ENCODE measurements at places on chromosomes 12 and 14.

DNA sequence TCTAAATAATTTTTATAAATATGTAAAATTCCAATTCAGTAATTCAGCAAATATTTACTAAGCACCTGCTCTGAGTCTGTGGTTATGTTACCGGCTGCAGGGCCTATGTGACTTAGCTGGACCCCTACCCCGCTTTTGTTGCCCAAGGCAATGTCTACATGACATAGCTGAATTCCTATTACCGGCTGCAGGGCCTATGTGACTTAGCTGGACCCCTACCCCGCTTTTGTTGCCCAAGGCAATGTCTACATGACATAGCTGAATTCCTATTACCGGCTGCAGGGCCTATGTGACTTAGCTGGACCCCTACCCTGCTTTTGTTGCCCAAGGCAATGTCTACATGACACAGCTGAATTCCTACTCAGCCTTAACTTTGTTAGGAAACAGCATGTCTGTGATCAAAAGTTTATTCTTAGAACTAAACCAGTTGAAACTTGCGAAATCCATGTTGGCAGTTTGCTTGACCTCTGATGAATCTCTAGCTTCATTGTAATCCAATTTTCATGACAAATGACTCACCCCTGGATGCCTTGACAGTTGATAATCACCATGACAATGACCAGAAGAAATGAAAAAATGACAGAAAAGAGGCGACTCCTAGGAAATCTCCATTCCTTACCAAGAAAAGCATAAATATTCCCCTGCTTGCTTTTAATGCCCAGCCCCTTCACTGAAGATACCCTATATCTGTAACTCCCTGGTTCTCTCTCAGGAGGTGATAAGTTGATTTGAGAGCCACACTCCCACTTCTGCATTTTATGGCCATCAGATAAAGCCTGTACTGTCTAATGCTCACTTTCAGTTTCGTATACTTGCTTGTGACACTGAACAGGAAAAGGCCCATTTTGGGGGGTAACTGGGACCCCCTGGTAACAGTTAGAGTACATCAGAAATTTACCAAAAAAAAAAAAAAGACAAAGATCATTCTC is 148.4 kb upstream of the SYT10 start:
- no peak for DNase-seq

- no peak for DNase-seq
Measured at GRCh38 chr14:88825503-88825902, 1.1 kb downstream of the TTC8 start.

DNA sequence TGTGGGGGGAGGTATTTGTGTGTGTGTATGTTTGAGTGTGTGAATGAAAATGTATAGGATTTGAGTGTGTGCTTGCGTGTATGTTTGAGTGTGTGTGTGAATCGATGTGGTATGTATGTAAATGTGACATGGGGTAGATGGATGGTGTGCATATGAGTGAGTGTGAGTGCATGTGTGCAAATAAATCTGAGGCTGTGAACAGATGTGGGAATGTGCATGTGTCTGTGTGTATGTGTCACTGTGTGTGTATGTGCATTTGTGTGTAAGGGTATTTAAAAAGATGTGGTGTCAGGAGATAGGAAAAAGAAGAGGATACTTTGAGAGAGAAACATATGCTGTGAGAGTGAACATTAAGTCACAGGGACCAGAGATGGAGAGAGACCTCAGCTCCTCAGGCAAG is 539.6 kb downstream of the MED13L start:
- no peak for DNase-seq

DNA sequence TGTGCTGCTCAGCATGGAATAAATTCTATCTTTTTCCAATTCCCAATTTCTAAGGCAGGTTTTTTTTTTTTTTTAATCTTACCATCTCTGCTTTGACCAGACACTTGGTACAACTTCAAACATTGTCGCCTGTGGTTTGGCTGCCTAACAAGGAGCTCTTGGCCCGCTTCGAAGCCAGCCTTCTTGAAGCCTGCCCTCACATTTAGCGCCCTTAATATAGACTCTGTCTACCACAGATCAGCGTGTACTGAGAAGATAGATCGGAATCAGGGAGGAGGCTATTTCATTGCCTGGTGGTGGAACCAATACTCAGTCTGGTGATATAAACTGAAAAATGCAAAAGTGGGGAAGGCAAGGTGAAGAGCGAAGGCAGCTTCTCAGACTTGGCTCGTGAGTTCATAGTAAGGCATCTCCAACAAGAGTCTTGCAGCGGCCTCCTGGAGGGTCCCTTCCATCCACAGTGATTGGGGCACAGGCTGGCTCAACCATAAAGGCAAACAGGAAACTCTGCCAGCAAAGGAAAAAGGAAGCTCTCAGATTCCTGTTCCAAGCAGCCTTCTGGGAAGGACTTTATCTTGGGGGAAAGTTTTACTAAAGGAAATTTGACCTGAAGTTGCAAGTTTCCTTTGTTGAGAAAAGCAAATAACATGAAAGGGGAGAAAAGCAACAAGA is 103.2 kb upstream of the BCL2L14 start:
- no peak for DNase-seq

DNA sequence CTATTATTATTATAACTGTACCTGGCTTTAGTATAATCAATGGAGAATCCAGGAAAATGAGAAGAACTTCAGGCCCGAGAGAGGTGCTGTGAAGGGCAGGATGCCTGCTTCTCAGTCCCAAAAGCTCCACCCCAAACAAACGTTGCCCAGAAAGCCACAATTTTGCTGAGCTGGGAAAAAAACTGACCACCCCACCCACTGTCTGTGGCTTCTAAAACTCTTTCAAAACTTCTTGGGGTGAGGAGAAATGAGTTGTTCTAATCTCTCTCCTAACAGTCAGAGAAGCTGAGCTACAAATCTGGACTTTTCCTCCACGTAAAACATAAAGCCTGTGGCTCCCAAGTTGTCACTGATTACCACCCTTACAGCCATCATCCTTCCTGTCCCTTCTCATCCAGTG is 13.4 kb downstream of the VDR start:
- DNase-seq = peak; percentile 17

GRCh38 chr12:67286257-67286656 is 17.1 kb downstream of the CAND1 start:
- no peak for DNase-seq

DNA sequence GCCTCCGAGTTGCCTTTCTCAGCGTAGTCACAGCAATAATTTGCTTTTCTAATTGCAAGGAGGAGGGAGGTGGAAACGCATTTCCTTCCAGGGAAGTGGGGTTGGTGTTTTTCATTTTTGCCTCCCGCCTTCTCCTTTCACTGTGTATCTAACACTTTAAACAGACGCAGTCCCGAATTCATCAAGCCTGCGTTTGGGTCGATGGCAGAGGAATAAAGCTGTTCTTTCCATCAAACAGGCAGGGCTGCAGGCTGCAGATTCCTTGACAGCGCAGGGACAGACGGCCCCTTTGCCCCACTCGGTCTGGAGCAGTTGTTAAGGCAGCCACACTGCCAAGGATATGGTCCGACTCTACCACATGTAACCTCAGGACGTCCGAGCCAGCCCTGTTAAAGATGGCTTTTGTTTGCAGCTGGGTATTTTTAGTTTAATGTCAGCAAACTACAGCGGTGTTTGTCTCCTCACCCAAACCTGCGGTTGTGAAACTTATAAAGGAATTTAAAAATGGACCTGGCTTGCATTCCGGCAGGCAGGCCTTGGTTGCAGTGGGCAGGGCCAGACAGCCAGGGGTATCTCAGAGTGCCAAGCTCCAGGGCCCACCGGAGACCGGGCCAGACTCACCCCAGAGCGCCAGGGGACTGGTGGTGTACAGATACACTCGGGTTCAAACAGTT is 2.1 kb downstream of the CHST11 start:
- no peak for DNase-seq

GRCh38 chr14:95345032-95345431 is 25.3 kb upstream of the CLMN start:
- DNase-seq = no peak

- DNase-seq = no peak
Measured at GRCh38 chr12:80752464-80752863, 35.8 kb downstream of the MYF5 start.

DNA sequence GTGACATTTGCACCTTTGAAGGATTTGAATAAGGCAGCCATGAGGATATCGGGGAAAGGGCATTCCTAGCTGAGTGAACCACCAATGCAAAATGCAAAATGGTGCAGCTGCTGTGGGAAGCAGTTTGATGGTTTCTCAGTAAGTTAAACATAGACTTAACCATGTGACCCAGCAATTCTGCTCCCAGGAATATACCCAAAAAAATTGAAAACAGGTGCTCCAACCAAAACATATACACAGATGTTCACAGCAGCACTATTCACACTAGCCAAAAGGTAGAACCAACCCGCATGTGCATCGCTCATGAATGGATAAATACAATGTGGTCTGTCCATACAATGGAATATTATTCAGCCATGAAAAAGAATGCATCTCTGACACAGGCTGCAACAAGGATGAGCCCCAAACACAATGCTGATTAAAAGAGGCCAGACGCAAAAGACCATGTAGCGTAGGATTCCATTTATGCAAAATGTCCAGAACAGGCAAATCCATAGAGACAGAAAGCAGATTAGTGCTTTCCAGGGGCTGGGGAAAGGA is 215.0 kb upstream of the MYL2 start:
- no peak for DNase-seq

- DNase-seq = no peak
Measured at GRCh38 chr12:57159311-57159710, 11.9 kb upstream of the LRP1-AS start.

- no peak for DNase-seq
Measured at GRCh38 chr12:125544960-125545359, 479.7 kb downstream of the AACS start.

DNA sequence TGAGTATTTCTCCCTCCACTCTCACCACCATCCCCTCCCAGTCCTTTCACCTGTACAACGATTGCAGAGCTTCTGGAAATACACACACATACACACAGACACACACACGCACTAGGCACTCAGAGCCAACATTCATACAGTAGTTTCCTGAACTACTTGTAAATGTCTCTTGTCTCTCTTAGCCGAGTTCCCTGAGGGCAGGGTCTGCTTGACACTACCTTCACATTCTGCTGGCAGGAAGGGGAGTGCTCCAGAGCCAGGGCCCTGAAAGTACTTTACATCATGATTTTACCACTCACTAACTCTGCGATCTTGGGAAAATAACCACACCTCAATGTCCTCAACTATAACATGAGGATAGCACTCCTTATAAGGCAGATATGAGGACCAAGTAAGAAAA is 82.7 kb downstream of the GAS2L3 start:
- no peak for DNase-seq

GRCh38 chr14:68794130-68794850 is 1.4 kb upstream of the ZFP36L1 start:
- peak; percentile 76 for DNase-seq

- no peak for DNase-seq
Measured at GRCh38 chr12:125186471-125187147, 121.4 kb downstream of the AACS start.

GRCh38 chr14:54121466-54122027 is 164.9 kb upstream of the BMP4 start:
- DNase-seq = no peak

GRCh38 chr12:76508128-76508980 is 51.2 kb downstream of the OSBPL8 start:
- no peak for DNase-seq

- no peak for DNase-seq
Measured at GRCh38 chr12:120453977-120454376, 7.7 kb downstream of the GATC start.

GRCh38 chr14:74569806-74570591 is 42.0 kb downstream of the LTBP2 start:
- DNase-seq = no peak

- DNase-seq = no peak
Measured at GRCh38 chr12:107704041-107704440, 18.4 kb downstream of the PWP1 start.

- no peak for DNase-seq
Measured at GRCh38 chr12:49582201-49582600, 14.3 kb upstream of the MCRS1 start.

- DNase-seq = no peak
Measured at GRCh38 chr12:65741656-65742017, 82.6 kb upstream of the HMGA2 start.

GRCh38 chr12:62915204-62915529 is 19.8 kb downstream of the PPM1H start:
- no peak for DNase-seq

DNA sequence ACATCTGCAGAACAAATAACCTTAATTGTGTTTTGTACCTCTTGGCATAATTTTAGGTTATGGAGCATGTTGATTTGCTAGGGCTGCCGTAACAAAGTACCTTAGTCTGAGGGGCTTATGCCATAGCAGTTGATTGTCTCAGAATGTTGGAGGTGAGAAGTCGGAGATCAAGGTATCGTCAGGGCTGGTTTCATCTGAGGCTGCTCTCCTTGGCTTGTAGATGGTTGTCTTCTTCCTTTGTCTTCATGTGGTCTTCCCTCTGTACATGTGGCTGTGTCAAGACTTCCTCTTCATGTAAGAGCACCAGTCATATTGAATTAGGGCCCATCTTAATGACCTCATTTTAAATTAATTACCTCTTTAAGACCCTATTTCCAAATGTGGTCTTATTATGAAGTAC is 64.4 kb upstream of the PTHLH start:
- no peak for DNase-seq

GRCh38 chr12:86229772-86230171 is 26.4 kb downstream of the MGAT4C start:
- no peak for DNase-seq

- no peak for DNase-seq
Measured at GRCh38 chr12:117968151-117968789, 520 bp downstream of the KSR2 start.

DNA sequence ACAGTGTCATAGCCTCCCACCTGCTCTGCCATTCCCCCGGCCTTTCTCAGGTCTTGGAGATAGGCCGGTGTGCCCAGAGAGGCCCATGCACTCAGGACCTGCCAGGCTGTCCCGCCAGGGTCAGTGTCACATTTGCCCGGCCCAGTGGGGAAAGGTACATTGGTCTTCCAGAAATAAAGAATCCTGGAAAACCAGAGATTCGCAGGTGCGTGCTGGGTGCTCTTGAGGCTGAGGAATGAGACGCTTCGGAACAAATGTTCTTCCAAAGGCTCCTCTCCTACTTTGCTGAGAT is 205.8 kb upstream of the RTL1 start:
- DNase-seq = peak; percentile 5

DNA sequence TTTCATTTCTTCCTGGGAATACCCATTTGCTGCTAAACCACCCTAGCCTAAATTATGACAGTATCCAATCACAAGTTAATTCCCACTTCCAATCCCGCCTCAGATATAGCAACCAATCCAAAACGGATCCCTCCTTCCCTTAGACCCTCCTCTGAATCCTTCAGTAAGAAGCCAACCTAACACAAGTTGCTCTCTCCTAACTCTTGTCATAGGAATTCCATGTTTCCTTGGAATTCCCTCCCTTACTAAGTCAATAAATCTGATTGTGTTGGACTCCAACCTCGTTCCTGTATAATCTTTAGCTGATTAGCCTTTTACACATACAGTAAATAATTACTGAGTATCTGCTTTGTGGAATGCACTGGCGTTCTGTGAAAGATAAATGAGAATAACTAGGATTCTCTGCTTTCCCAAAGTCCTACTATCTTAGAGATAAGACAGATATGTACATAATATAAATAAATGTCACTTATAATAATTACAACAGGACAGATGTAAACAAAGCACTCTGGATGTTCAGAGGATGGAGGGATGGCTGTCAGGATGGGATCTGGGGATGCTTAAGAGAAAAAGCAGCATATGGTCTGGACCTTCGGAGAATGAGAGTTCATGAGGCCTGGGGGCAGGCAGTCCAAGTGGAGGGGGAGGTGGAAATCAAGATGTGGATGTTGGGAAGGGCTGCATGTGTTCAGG is 185.8 kb upstream of the SOX5 start:
- no peak for DNase-seq

Measured in activated T-helper 2 cell treated with anti-CD3 and anti-CD28 coated beads, Interferon-gamma antibody, Interleukin-2, Interleukin-4, amounts not matched to agents 10 μg/mL and 5 μg/mL and 100 μg/mL, durations not matched to agents 14 hours and 24 hours and 36 hours (primary cell).